ENCODE measurements at places on chromosomes 2 and 18. TPM values are rescaled to one million over a fixed set of nuclear protein-coding genes. Genes with fewer than 3 reads are reported as not detected.

GRCh38 chr18:43774497-43774896, 497.2 kb upstream of the SYT4 start:
- DNase-seq, result no peak

Gene SP140
- 0.08 TPM for total RNA-seq

Gene CYP1B1
- 23.2 TPM for total RNA-seq

Gene TMEM247
- total RNA-seq, result not detected

- DNase-seq, result peak; percentile 38
These were observed 85.2 kb downstream of the GLI2 start for GRCh38 chr2:120820953-120821279.

- DNase-seq, result no peak
These were observed 16.2 kb downstream of the TANC1 start for GRCh38 chr2:158984604-158985135.

DNA sequence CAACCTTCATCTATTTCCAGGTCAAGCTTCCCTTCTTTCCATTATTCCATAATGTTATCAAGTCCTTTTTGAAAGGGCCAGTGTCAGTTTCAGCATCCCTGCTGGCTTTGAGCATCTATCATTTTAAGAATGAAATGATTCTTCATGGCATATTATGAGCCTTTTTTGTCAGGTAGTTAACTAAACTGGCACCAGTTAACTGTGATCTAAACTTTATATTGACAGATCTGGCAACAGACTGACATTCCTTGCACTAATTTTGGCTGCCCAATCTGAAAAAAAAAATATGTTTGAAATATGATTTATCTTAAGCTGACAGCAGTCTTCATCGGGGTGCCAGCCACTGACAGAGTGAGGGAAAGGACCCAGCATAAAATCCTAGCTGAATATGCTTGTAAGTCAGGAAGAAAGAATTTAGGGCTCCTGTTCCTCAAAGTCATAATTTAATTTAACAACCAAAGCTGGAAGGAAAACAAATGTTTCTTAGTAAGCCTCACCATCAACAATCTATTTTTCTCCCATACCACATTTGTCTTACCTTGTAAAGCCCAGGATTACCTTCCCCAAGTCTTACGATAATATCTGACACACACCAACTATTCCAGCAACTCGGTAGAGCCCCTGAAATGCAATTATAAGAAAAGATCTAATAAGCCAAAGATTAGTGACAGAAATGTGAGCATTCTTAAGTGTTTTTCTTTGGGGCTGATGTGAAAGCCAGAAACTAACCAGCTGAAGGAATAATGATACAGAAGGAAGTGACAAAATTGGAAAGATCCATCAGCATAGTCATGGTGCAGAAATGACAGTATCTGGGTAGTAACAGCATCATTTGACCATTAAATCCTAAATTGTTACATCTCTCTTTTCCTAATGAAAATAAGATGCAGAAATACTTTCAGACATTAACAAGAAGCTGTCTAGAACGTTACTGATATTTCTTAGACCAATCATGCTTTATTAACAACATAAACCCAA, 228.1 kb downstream of the RBM43 start:
- no peak for DNase-seq

- no peak for DNase-seq
These were observed 59.0 kb downstream of the TNP1 start for GRCh38 chr2:216800836-216801235.

DNA sequence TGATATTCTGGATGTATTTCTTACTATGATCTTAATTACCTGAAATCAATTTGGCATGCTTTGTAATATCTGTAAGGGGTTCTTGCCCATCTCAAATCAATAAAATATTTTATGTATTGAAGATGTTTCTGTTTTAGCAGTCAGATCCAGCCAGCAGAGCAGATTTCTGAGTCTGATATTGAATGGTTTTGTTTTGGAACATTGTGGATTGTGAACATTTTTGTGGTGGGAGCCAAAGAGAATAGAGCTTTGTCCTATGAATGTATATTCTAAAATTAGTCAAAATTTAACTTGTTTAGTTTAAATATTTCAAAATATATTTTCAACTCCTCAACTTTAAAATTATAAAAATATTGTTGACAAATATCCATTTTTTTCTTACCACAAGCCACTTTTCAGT, 197.0 kb downstream of the UBE2E3 start:
- DNase-seq, result no peak

DNA sequence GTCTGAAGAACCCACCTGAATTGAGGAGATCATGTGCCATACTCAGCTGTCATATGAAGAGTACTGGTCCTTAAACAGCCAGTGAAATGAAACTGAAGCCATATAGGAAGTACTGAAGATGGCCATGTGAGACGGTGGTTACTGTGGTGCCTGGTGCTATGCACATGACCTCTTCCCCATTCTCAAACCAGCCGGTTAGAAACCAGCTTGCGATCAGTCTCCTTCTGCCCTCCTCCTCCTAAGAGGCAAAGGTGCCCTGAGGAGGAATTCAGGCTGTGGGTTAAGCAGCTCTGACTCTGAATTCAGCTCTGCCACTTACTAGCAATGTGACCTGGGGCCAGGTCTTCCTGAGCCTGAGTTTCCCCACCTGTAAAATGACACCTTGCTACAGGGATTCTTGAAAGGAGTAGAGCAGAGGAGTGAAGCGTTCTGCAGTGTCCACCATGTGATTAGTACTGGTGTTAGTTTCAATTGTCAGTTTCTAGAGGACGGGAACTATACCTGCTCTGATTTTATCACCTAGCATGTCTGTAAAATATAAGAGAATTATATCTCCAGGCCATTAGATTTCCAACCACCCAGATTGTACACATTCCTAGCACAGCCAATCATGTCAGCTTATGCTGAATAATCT, 5.1 kb downstream of the FECH start:
- DNase-seq, result no peak

- peak; percentile 52 for DNase-seq
These were observed 70.6 kb downstream of the COPS8 start for GRCh38 chr2:237156031-237156856.

GRCh38 chr2:152418688-152419087, 83.7 kb downstream of the FMNL2 start:
- no peak for DNase-seq

GRCh38 chr2:46576875-46577274, 97.5 kb downstream of the TMEM247 start:
- DNase-seq, result no peak

DNA sequence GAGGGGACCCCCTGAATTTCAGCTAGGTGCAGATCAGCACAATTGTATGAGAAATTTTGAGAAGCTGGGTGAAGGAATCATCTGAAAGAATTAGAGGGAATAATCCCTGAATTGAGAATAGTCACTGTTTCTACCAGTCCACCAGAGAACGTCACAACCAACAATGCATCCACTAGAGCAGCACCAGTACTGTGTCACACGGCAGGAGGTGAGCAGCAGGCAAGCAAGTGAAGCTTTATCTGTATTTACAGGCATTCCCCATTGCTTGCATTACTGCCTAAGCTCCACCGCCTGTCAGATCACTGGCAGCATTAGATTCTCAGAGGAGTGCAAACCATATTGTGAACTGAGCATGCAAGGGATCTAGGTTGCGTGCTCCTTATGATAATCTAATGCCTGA, 40.7 kb downstream of the GDF7 start:
- no peak for DNase-seq

GRCh38 chr2:26754972-26755670, 9.0 kb upstream of the SLC35F6 start:
- no peak for DNase-seq

- peak; percentile 24 for DNase-seq
These were observed 75.0 kb downstream of the SOCS6 start for GRCh38 chr18:70363861-70364260.

Gene CTNNA2
- 3.7 TPM for total RNA-seq

GRCh38 chr2:132671151-132671835, 1.3 kb upstream of the LYPD1 start:
- DNase-seq, result peak; percentile 37

GRCh38 chr2:123723706-123724105, 301.4 kb upstream of the CNTNAP5 start:
- DNase-seq, result no peak

DNA sequence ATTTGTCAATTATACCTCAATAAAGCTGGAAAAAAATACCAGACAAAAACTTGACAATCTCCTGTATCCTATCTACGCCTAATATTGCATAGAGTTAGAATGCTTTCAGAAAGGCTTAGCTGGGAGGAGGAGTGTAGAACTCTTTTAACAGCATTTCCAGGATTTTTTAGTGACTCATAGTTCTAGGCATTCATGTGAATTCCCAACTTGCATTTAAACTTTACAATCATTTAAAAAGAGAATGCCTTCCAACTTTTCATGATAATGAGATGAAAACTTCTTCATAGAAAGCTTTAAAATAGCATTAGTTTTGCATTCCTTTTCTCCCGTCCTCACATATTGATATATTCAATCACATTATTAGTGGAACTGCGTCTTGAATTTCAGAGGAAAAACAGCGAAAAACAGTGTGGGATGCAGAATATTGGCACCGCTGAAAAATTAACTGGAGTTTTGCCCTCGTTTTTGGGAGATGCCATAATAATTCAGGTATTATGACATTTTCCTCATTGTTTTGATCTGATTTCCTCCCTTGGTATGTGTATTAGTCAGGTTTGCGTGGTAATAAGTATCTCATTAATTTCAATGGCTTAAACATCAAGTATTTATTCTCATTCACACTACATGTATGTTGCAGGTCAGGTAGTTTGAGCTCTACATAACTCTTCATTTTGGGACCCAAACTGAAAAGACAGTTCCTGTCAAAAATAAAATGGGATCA, 293.2 kb upstream of the FIGN start:
- no peak for DNase-seq

- peak; percentile 65 for DNase-seq
These were observed 30.7 kb downstream of the CAMKMT start for GRCh38 chr2:44392338-44392943.

- DNase-seq, result no peak
These were observed 430.9 kb upstream of the HNRNPA3 start for GRCh38 chr2:176781570-176782217.

DNA sequence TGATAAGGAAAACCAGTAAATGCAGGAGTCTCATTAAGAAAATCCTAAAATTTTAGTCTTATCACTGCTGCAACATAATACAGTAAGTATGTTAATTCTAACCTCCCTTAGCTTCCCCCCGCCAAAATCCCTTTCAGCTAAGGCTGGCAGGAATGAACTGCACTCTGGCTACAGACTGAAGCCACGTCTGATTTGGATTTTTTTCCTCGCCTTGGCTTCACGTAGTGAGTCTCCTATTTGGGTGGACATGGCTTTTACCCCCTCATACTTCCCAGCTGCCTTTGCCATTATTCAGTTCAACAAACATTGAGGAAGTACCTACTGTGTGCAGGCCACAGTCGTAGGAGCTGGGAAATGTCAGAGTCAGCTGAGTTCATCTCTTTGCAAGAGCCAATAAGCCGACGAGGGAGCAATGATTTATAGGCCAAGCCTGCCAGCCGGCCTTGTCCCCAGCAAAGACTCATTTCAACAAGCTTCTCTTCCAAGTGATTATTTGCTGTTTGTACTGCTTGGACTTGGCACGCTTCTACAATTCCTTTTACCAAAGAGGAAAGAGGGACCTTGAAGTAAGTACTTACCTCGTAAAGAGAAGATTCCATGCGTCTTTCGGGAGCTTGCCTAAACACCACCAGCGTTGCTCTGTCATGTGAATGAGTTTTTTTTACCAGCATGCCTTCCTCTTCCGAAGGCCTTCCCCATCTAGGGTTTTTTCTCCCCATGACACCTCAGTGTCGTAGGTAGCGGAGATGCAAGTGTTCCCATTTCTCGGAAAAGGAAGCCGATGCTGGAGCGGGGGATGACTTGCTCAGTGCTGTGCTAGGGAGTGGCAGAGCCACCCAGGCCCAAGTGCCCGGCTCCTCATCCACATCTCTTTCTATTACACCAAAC, 138.6 kb downstream of the KLHL29 start:
- peak; percentile 31 for DNase-seq

DNA sequence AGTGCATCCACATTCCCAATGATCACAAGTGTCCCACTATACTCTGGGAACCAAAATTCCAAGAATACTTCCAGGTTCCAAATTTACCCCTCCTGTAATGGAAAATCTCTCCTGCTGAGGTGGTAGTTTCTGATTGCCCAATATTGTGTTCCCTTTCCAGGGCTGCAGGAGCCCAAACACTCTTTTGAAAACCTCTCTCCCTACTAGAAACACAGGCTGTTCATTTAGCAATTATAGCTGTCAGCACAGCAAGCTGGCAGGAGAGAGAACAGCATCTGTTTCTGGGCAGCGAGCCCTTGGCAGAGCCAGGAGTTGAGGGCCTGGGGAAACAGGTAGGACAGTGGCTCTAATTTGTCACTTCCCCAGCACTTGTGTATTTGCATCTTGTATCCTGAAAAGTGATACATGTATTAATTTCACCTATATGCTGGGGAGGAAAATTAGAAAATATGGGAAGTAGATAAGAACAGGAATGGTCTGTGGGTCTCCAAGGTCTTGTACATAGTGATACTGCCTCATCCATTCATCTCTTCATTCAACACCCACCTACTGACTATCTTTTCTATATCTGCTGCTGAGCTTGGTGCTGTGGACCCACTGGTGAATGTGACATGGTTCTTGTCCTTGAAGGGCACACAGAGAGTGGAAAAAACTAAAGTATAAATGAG, 16.9 kb upstream of the PAIP2B start:
- DNase-seq, result no peak

Gene MBD2
- total RNA-seq, result 16.8 TPM

GRCh38 chr18:13309748-13310670, 91.4 kb downstream of the LDLRAD4 start:
- no peak for DNase-seq

- DNase-seq, result no peak
These were observed 40.5 kb downstream of the SPHKAP start for GRCh38 chr2:228140934-228141528.

Gene GPR17
- total RNA-seq, result not detected

- no peak for DNase-seq
These were observed 27.9 kb downstream of the SETBP1 start for GRCh38 chr18:44708451-44709083.
